Fibroblast of skin of right quadriceps (primary cell): ENCODE measurements at places on chromosomes 7 and 10.
A peak's percentile ranks its signal among the peaks of the same experiment; 100 is the strongest.

DNA sequence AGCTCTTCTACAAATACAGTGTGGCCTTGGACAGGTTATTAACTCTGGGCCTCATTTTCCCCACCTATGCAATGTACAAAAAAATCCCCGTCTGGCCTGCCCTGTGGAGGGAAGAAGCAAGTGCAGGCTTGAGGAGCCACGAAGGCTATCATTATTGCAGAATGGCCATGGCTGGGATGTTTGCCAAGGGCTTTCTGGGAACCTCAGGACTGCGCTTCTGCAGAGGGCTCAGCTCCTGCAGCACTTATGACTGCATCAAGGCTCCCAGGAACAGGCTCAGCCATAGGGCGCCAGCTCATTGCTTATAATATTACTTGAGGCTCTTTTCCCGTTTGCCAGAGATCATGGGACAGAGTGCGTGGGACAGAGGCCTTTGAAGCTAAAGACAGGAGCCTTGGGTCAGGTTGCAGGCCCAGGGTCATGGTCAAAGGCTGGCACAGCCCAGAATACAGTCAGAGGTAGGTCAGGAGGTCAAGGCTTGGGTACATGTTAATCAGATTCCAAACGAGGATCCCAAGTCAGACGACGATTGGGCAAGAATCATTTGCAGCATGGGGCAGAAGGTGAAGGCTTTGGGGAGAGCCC lies 20.6 kb upstream of the C10orf105 start:
- peak; percentile 23 for DNase-seq

DNA sequence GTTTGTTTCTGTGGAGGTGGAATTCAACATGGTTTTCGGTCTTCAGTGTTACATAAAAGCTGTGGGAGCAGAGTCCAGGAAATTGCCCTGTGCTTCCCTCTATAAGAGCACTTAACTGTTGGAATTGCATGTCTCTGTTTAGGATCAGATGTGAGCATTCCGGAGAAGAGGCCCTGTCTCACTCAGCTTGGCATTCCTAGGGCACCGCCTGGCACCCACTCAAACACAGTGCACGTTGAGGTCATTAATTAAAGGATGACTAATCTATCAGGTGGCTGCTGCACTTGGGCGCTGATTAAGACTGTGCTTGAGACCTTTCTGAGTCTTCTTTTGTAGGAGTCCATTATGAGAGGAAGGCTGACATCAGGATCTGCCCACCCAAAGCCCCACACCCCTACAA lies 82.8 kb upstream of the VIPR2 start:
- DNase-seq = no peak

DNA sequence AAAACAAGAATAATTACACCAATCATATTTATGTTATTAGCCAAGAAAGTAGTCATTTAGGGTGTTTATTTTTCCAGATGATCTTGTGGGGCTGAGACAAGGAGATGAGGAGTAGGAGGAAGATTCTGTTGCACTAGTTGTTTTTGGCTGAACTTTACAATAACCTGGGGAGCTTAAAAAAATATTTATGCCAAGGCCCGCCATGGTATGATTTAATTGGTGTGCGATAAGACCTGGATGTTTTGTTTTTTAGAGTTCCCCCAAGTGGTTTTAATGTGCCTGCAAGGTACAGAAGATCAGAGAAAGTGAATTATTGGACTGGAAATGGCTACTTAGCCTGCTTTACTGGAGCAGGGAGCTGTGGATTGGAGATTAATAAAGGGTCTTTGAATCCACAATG lies 7.1 kb upstream of the ZNF282 start:
- no peak for DNase-seq

DNA sequence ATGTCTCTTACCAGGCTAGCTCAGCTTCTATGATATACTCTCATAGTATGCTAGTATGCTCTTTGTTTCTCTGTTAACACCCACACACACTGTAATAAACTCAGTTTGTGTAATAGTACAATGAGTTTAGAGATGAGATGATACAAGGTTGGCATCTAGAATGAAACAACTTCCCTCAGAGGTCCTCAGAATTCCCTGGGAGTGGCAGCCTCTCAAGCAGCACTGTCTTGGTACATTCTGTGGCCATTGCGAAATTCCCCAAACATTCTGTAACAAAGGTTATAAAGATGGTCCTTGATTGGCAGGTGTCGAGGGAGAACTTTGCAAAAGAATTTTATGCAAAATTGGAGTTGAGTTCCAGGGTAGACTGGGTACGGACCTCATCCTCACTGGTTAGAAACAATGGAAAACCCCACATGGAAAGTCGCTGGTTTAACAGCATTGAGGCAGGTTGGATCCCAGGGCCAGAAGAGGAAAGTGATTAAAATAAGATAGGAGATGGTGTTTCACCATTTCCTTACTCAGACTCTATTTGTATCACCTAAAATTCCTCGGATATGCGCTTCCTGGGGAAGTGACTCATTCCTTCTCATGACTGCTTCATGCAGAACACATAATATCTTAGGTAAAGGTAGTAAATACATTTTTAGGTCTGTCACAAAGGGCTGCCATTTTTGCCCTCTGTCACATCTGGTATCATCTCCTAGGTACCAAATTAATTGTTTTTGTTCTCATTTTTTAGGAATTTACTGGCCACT lies 657.8 kb downstream of the SORCS1 start:
- no peak for DNase-seq

- DNase-seq = no peak
These were observed 220.8 kb upstream of the GPR26 start for GRCh38 chr10:123445261-123445775.

DNA sequence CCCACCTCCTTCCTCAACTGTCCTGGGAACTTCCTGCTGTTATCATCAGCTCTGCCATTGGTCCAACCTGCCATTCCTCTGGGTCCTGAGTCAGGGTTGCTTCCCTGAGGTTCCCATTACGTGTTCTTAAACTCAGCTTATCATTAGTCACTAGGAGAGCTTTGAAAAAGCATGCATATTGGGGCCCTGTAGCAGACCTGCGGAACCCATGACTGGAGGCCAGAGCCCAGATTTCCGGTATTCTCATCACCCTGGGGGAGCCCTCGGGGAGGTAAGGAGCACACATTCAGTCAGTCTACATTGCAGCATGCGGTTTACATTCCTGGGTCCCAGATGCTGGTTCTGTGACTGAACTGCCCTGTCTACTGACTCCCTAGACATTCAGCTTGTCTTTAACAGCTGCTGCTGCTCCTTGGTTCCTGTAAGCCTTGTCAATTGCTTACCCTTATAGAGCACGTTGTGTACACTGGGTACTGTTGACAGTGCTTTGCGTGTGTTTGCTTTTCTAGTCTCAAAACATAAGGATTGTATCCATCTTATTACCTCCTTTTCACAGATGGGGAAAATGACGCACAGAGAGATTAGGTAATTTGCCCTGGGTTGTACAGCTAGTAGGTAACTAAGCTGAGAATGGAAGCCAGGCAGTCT lies 12.8 kb downstream of the CDHR3 start:
- peak; percentile 78 for DNase-seq

DNA sequence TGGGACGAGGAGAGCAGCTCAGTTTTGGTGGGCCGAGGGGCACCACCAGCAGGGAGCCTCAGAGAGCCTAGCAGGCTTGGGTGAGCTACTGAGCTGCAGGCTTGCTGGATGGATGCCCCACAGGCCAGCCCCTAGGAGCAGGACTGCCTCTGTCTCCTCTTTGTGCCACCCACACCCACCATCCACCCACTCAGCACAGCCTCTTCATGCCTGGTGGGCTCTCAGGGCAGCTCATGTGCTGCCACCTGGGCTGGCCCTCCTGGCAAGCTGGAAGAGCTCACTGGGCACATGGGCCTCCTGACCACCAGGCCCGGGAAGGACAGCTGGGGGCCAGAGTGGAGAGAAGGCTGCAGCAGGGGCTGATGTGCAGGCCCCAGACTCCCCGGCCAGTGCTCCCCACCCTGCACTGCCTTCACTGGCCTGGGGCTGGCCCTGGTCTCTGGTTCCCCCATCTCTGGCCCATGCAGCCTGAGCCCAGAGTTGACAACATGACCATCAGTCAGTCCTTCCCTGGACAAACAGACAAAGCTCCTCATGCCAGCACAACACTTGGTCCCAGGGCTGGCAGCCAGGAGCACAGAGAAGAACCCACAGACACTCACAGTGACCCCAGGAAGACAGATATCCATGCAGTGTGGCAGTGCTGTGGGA lies 8.2 kb downstream of the RASGEF1A start:
- no peak for DNase-seq

- no peak for DNase-seq
These were observed 14.0 kb downstream of the RASGEF1A start for GRCh38 chr10:43252783-43253341.

- DNase-seq = no peak
These were observed 24.2 kb downstream of the WIPI2 start for GRCh38 chr7:5214236-5214635.

DNA sequence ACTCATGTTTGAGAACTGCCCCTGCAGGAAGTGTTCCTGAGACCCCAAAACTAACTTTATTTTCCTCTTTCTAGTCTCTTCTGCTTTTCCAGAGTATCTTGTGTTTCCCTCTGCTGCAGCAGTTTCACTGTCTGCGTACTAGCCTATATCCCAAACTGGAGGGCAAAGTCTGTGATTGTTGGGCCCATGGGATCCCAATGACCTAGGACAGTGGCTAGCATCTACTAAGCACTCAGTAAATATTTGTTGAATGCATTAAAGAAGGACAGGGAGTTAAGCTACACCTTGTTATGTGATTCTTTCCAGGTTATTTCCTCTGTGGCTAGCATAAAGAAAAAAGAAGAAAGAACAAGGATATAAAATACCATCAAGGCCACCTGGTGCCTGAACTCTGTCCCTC lies 210.6 kb upstream of the PHYHIPL start:
- DNase-seq = no peak

GRCh38 chr7:126001349-126001748 lies 1071.7 kb upstream of the POT1 start:
- no peak for DNase-seq

DNA sequence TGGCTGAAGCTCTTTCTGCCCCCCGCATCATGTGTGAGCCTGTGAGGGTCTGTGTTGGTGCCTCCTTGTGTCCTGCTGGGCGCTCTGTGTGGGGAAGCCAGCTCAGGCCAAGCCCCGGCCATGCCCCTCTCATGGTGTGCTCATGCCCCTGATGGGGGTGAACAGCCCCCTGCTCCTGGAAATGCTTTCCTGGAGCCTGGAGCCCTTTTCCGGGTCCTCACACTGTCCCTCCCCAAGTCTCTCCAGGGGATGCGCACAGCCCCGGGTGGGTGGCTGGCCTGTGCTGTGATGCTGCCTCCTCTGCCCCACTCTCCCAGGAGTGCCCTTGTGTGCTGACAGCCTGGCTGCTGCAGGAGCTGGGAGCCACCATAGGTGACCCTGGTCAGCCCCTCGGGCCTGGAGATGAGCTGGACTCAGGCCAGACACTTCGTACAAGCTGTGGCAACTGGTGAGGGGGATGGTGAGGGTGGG lies 20.8 kb upstream of the ZNF862 start:
- no peak for DNase-seq

DNA sequence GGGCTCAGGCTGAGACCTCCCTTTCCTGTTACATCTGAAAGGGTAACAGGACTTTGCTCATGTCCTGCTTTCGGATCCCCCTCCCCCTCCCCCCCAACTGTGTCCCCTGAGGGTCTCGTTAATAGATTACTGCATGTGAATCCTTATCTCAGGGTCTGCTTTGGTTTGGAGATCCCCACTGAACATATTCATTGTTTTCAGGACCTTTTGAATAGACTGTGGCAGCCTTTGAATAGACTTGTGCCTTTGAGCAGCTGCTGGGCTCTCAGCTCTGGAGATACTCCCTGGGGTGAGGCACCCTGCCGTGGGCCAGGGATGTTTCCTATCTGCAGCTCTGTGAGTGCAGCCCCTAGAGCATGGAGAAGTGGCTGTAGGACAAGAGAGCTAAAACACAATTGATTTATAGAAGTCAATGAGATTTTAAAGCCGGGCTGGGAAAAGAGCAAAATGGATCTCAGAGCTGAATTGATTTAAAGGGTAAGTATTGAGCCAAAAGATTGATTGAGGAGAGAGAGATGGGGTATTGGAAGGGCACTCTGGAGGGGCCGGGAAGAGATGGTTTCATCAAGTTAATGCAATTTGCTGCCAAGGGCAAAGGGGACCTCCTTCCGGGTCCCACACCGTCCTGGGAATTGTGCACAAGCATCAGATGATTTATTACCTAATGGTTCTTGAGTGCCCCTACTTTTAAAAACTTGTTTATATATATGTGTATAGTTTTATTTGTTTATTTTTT lies 9.9 kb downstream of the ARHGAP22 start:
- DNase-seq = no peak

DNA sequence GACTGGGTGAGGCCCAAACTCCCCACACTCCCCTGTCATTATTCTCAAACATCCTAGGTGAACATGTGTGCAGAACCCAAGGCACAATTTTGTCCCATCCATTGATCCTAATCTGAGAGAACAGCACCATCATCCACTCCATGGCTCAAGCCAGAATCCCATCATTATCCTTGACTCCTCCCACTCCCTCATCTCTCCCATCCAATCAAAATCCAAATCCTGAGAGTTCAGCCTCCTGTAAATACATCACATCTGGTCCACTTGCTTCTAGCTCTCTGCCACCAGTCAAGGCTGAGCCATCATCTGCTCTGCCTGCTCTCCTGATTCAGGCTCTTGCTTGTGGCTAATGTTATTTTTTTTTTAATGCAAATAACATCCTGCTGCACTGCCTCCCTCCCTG lies 75.9 kb upstream of the SLF2 start:
- no peak for DNase-seq

DNA sequence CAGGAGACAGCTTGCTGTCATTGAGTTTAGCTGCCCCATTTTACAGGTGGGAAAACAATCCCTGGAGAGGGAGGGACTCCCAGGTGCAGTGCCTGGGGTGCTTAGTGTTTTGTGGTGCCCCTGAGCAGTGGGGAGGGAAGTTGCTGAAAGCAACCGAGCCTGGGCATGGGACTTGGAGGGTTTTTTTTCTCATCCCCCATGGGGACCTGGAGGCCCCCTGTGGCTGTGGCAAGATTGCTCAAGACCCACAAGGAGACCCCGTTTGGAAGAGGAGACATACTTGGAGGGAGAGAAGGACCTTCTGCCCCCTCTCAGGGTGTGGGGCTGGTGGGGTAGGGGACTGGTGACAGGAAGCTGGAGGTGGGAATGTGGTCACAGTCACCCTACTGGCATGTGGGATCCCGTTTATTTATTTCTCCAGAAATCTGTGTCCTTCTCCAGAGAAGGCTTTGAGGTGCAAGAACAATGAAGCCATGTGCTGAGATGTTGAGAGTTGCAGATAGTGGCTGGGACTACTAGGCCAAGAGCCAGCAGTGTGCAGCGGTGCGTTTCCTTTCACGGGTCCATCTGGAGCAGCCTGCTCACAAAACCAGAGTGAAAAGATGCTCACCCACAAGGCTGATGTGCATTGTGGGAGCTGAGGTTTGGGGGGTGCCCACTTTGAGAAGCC lies 21.5 kb downstream of the ZMIZ1 start:
- peak; percentile 34 for DNase-seq

DNA sequence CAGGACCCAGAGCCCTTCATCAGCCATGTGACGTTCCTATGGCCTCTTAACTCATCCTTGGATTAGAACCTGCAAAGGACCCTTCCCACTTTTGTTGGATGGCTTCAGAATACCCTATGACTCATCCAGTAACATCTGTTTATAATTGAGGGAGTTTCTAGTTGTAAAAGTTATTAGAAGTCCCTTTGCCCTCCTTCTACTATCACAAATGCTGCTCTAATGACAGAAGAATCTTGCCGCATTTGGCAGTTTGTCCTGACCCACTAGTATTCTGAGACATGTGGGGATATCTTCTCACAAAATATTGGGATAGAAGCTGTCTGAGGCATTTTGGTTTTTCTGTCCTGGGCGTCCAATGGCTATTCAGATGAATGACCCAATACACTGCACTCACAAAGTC lies 251.8 kb upstream of the TMEM72 start:
- no peak for DNase-seq
